Activated CD4-positive, CD25-positive, alpha-beta regulatory T cell (primary cell): ENCODE measurements at places on chromosomes 11 and 22.

GRCh38 chr11:33970984-33971466, 79.1 kb upstream of the LMO2 start:
- no peak for DNase-seq

- no peak for DNase-seq
Measured at GRCh38 chr11:110295531-110296225, 736 bp downstream of the RDX start.

GRCh38 chr22:43969989-43970755, 14.9 kb downstream of the SAMM50 start:
- DNase-seq = no peak

- peak; percentile 64 for DNase-seq
Measured at GRCh38 chr11:78187366-78188285, 800 bp downstream of the KCTD21 start.

DNA sequence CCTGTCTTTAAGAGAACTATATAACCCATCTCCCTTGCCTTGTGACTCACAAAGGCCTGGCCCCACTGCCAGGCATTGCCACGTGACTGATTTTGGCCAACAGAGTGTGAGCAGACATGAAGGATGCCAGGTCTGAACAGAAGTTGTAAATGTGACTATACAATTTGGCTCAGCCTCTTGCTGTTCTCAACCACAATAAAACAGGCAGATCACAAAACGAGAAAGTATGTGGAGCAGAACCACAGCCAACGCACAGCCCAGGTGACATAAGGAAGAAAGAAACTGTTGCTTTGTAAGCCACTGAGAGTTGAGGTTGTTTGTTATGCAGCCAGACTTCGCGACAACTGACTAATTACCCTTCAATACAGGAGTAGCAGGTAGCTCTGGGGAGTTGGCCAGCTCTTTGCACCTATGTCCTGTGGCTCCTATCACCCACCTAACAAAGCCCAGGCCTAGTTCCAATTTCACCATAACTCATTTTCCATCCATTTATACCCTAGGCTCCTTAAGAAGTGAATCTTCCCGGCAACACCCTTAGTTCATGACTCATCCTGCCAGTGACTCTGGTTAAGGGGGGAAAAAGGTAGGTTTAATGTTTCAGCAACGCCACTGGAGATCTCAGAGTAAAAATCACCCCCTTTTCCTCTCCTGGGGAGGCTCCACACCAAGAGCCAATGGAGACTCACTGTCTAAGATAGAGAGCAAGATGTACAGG, 53.7 kb downstream of the GALNT18 start:
- no peak for DNase-seq
